OCI-M1 (cell line): ENCODE measurements at places on chromosomes 7 and 10.
A peak's percentile ranks its signal among the peaks of the same experiment; 100 is the strongest.

GRCh38 chr7:5594616-5595544 lies 171.2 kb upstream of the TNRC18 start:
- peak; percentile 58 for DNase-seq

DNA sequence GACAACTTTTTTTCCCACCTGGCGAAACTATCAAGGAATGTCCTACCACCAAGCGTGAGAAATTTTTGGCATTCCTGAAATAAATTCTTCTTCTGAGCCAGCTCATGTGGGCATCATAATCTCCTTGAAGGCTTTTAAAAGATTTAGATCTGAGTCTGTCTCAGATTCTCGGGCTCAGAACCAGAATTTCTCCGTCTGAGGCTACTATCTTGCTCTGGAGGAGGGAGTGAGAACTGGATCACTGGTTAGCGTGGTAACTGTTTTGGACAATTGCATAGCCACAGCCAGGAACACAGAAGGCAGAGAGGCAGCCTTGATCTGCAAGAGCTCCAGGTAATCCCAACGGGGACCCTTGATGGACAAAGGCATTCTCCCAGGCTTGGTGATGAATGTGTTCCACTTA lies 1.0 kb upstream of the PLAC9 start:
- no peak for DNase-seq

DNA sequence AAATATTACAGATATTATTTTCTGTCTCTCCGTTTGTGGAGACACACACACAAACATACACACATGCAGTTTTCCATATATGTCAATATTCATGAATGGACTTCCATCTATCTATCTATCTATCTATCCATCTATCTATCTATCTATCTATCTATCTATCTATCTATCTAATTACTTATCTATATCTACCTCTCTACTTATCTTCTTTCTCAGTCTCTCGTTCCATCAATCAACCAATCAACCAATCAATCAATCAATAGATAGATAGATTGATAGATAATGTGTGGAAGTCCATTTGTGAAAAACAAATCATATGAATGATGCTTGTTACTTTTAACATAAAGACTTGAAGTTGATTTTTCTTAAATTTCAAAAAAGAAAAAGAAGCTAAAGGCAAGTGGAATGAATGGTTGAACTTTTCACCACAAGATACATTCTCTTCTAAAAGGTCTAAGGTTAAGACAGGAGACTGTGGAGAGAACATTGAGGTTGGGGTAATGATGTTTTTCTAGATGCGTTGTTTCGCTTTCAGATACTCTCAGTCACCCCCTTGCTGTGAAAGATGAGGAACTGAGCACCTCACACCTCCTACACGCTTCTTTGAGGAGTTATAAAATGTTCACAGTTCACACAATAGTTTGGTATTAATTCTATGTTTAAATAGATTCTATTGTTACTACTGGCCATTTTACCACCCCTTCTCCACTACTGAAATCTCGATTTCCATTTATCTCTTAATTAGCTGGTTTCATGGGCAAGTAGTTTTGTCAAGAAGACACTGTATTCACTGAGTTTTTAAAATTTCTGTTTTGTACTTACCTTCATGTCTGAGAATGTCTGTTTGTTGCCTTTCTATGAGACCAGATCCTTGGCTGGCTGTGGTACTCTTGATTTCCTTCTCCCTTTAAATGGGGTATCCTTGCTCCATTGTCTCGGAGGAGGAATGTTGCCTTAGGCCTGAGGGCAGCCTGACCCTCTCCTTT lies 114.1 kb downstream of the EMX2 start:
- no peak for DNase-seq

DNA sequence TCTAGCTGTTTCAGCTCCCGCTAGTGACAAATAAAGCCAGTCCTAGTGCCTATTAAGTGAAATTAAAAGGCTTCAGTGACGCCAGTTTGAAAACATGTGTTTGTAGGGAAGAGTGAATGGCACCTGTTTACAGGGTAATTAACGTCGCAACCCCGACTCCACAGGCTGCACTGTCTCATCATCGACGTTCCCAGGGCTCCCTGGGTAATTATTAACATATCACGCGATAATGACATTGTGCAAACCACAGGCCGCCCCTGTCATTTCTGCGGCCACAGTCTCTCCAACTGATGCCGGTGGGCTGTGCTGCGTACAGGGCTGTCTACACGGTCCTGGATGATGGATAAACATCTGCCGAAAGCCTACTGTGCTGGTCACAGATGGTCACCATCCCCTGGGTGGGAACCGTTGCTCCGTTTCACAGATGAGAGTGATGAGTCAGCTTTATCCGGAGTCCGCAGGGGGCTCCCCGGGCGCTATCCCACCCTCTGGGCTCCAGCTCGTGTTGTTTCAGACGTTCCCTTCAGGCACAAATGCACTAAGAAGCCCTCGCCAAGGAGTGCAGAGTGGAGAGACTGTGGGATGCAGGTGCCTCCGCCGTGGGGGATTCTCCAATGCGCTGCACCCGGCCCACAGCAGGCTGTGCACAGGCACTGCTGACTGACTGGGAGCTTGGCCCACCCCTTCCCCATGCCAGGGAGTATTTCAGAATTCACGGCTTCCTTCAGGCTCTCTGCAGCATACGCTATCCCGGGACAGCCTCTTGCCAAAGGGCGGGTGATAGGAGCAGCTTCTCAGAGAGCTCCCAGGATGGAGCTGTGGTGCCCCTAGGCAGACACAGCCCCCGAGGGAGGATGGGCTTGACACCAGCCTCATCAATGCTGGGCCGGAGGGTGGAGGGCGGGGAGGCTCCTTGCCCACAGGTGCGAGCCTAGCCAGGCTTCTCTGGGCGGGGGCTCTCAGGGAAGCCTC lies 491.8 kb upstream of the FOXK1 start:
- DNase-seq: no peak

DNA sequence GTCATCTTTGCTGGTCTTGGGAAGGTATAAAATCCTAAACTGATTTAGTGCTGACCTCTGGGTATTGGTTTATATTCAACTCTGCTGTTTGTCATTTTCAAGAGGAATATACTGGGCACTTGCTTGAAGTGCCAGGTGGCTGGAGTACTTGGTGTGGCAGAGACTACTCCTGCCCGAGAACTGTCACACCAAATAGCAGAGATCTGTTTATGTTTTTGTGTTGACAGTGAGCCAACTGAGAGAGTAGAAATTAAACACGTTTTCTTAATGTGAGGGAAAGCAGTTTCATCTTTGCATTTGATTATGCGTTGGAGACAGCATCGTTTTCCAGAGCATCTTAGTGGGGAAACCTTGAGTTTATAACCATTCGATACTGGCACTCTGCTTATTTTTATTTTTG lies 174.4 kb downstream of the CDCA7L start:
- no peak for DNase-seq

GRCh38 chr7:26153823-26154783 lies 2.1 kb downstream of the NFE2L3 start:
- DNase-seq: peak; percentile 25
